ENCODE measurements at places on chromosomes 2 and 18.
A peak's percentile ranks its signal among the peaks of the same experiment; 100 is the strongest.

GRCh38 chr2:35986871-35987270, 368.7 kb upstream of the CRIM1 start:
- DNase-seq: no peak

- DNase-seq: no peak
Observed at GRCh38 chr2:174785481-174785880, 21.2 kb upstream of the CHRNA1 start.

DNA sequence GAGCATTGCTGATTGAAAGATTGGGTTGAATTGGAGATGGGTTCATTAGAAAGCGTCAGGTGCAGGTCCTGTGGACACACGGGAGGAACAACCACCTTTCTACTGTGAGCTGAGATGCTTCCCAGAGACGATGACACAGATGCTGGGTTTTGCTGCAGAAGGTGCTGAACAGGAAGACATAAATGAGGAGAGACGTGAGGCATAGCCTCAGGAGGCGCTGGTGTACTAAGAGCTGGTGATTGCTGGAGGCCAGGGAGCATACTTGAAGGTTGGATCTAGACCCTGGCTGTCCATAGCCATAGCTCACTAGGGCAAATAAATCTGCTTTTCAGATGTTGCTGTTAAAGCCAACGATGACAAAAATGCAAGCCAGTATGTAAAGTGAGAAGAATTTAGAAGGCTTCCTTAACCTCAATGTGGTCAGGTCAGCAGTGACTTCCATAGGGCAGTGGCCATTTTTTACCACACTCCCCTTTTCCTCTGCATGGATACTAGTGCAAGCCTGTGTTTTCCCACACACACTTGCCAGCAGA, 153.7 kb downstream of the SOX11 start:
- peak; percentile 69 for DNase-seq

GRCh38 chr18:75625966-75626365, 198.5 kb upstream of the SMIM21 start:
- DNase-seq: no peak

DNA sequence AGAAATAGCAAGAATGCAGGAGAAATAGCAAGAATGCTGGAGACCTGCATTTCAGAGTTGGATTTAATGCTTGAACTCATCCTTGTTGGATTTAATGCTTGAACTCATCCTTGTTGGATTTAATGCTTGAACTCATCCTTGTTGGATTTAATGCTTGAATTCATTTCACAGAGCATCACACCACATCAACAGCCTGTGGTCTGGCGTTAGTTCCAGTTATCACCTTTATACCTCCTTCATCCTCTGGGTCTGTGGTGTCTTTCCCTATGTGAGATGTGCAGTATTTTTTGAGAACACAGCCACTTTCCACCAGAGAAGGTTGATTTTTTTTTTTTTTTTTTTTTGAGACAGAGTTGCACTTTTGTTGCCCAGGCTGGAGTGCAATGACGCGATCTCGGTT, 546.4 kb upstream of the SOX11 start:
- no peak for DNase-seq

GRCh38 chr2:121972203-121972602, 216.8 kb downstream of the TSN start:
- no peak for DNase-seq

DNA sequence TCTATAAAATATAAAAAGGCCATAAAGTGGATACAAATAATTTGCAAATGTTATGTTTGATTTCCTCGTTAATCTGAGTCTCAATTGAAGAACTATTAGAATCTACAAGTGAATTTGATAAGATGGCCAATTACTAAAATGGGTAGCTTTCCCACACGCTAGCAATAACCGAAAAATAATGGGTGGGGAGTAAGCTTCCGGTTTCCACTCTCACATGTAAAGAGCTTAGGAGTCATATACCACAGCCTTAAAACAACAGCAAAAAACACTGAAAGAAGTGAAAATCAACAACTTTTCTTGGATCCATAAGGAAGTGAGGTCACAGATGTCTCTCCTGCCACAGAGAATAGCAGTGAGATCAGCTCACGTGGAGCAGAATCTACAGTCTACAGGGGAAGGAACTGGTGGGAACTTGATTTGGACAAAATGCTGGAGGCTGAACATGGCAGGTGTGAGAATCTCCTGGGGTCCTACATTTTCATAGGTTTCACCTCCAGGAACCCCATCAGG, 18.6 kb downstream of the THAP4 start:
- DNase-seq: no peak

DNA sequence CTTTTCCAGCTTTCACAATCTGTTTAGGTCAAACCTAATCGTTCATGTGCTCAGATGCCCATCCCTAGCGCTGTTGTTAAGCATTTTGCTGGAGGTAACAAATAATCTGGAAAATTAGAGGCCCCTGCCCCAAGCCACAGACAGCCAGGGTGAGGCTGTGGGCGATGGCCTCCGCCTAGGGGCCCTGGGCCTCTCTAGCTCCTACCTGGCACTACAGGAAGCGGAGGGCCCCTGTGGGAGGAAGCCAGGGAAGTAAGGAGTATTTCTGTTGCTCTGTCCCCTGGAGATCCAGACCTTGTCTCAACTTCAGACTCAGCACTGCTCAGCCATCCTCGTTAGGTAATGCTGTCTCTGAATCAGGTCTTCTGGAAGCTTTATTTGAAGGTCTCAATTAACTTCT, 12.4 kb upstream of the FOSL2 start:
- DNase-seq: no peak

GRCh38 chr2:69306393-69306821, 80.6 kb downstream of the GFPT1 start:
- DNase-seq: no peak

- DNase-seq: no peak
Observed at GRCh38 chr2:40242315-40242714, 209.6 kb downstream of the SLC8A1 start.

All from Karpas-422 (cell line).